ENCODE measurements at places on chromosomes 16 and 17.

DNA sequence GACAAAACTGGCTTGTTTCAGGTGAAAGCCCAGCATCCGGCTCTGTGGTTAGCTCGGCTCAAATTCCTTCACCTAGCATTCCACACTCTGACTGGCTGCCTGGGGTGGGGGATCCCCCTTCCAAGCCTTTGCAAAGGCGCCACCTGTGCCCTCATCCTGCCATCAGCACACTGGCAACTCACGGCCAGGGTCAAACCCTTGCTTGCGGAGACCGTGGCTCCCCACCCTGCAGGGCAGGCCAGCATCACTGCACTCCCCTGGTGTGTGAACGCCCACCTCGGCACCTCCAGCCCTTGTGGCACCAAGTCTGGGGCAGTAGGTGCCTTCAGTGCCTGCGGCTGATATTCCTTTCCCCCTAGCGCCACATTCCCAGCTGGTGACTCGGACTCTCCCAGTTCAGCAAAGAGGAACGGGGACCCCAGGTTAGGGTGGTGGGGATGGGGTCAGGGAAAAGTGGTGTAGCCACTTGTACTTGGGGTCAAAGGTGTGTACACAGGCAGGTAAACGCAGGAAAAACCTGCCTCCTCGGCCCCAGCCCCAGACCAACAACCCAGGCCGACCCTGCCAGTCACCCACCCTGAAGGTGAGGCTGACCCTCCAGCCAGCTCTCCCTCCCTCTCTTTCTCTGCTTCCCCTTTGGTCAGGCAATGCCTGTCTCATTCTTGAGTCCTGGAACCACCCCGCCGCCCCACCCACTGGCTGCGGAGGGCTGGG, 1.1 kb downstream of the FLII start:
- DNase-seq = no peak

- DNase-seq = no peak
Observed at GRCh38 chr17:44779211-44780025, 20.6 kb downstream of the ADAM11 start.

DNA sequence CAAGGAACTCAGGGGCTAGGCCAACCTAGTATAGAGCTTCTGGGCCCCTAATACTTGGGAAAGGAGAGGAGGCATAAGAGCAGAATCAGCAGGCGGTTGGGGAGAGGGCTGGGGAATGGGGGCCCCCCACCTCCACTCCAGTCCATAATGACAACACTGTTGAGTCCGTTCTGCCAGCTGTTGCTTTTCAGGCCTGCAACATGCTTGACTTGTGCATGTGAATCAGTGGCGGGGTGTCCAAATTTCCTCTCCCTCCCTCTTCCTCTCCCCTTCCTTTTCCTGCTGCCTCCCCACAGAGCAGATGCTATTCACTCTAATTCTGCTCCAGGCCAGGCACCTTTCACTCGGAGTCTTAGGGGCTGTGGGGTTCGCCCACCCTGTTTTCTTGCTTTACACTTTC, 31.7 kb downstream of the SGSM2 start:
- DNase-seq = no peak

- DNase-seq = no peak
Observed at GRCh38 chr16:79451196-79451816, 149.2 kb downstream of the MAF start.

- no peak for DNase-seq
Observed at GRCh38 chr17:5701381-5701780, 117.1 kb upstream of the NLRP1 start.

- no peak for DNase-seq
Observed at GRCh38 chr16:15594711-15595320, 48.1 kb downstream of the MARF1 start.

- DNase-seq = no peak
Observed at GRCh38 chr16:50525716-50526115, 22.5 kb upstream of the NKD1 start.

Data from thoracic aorta (tissue), 2 donors.